ENCODE measurements at places on chromosomes 13 and 19. TPM values are rescaled to one million over a fixed set of nuclear protein-coding genes. Genes with fewer than 3 reads are reported as not detected.

The MBOAT7 gene
- total RNA-seq, result 295 TPM

The SHISA2 gene
- total RNA-seq, result not detected

The ZNF723 gene
- total RNA-seq, result not detected

The ZNF790 gene
- 1.7 TPM for total RNA-seq

The BEST2 gene
- total RNA-seq, result not detected

The PRRG2 gene
- not detected for total RNA-seq

The BCAM gene
- 25.9 TPM for total RNA-seq

The TMEM255B gene
- total RNA-seq, result 0.53 TPM

The EPSTI1 gene
- total RNA-seq, result 3.2 TPM

The LRRC63 gene
- total RNA-seq, result not detected

The AMH gene
- total RNA-seq, result 0.18 TPM

The SCEL gene
- not detected for total RNA-seq

The SIGLEC12 gene
- total RNA-seq, result not detected

The CLPTM1 gene
- total RNA-seq, result 42.7 TPM

The ZNF439 gene
- 1.4 TPM for total RNA-seq

The PODNL1 gene
- total RNA-seq, result 8.9 TPM

The SLC25A30 gene
- total RNA-seq, result 3.0 TPM

The ZNF91 gene
- total RNA-seq, result 12.1 TPM

The RXFP2 gene
- not detected for total RNA-seq

The ARRDC2 gene
- 8.3 TPM for total RNA-seq

The GARIN5A gene
- total RNA-seq, result not detected

The POGLUT2 gene
- total RNA-seq, result 27.1 TPM

The TEX29 gene
- total RNA-seq, result not detected

The TNNI3 gene
- not detected for total RNA-seq

The ARL11 gene
- total RNA-seq, result not detected

The RAB3D gene
- total RNA-seq, result 9.0 TPM

The GRWD1 gene
- total RNA-seq, result 30.3 TPM

The LHB gene
- total RNA-seq, result not detected

The CAMSAP3 gene
- not detected for total RNA-seq

The KASH5 gene
- total RNA-seq, result not detected

The EDNRB gene
- not detected for total RNA-seq

The SCN1B gene
- total RNA-seq, result 11.3 TPM

The LYPD5 gene
- not detected for total RNA-seq

The FPR3 gene
- not detected for total RNA-seq

The TLE6 gene
- total RNA-seq, result 3.7 TPM

The TMIGD2 gene
- total RNA-seq, result not detected

The CNMD gene
- total RNA-seq, result not detected

The KLHL1 gene
- not detected for total RNA-seq

The ZIC2 gene
- total RNA-seq, result 0.18 TPM

The HSH2D gene
- total RNA-seq, result not detected

The B3GNT8 gene
- total RNA-seq, result 2.5 TPM

The MARCHF2 gene
- total RNA-seq, result 111 TPM

The LSM4 gene
- 319 TPM for total RNA-seq

The RHPN2 gene
- total RNA-seq, result 2.6 TPM

The SMAD9 gene
- total RNA-seq, result 4.6 TPM

The TNFRSF19 gene
- total RNA-seq, result 94.1 TPM

The KLK7 gene
- not detected for total RNA-seq

The CCL25 gene
- total RNA-seq, result not detected

The WDR87 gene
- not detected for total RNA-seq

The ALKBH6 gene
- 27.5 TPM for total RNA-seq

All from myometrial cell (primary cell).